Forelimb muscle (tissue), 1 donor: ENCODE measurements at places on chromosomes 11 and 22. TPM values are rescaled to one million over a fixed set of nuclear protein-coding genes. Genes with fewer than 3 reads are reported as not detected.

- DNase-seq = no peak
These were observed 41.4 kb downstream of the MUC2 start for GRCh38 chr11:1116104-1116503.

GRCh38 chr22:46212195-46212594, 37.9 kb downstream of the CDPF1 start:
- DNase-seq = no peak

CHCHD10 gene
- polyA plus RNA-seq = 57.6 TPM

HBB gene
- polyA plus RNA-seq = 273 TPM

MRGPRX4 gene
- not detected for polyA plus RNA-seq

OR10G7 gene
- not detected for polyA plus RNA-seq

SSRP1 gene
- polyA plus RNA-seq = 91.5 TPM

CDC42EP2 gene
- polyA plus RNA-seq = 32.5 TPM

ACER3 gene
- 5.5 TPM for polyA plus RNA-seq

ZNF280A gene
- not detected for polyA plus RNA-seq

AGBL2 gene
- 0.47 TPM for polyA plus RNA-seq

ACO2 gene
- 116 TPM for polyA plus RNA-seq

SVIP gene
- 8.0 TPM for polyA plus RNA-seq
